A673 (cell line): ENCODE measurements at places on chromosomes 1 and 21. TPM values are rescaled to one million over a fixed set of nuclear protein-coding genes. Genes with fewer than 3 reads are reported as not detected.

Gene METTL13
- total RNA-seq: 46.5 and 49.9 TPM in 2 replicates

GRCh38 chr1:158248771-158249170, 5.5 kb upstream of the CD1A start:
- DNase-seq: no peak

DNA sequence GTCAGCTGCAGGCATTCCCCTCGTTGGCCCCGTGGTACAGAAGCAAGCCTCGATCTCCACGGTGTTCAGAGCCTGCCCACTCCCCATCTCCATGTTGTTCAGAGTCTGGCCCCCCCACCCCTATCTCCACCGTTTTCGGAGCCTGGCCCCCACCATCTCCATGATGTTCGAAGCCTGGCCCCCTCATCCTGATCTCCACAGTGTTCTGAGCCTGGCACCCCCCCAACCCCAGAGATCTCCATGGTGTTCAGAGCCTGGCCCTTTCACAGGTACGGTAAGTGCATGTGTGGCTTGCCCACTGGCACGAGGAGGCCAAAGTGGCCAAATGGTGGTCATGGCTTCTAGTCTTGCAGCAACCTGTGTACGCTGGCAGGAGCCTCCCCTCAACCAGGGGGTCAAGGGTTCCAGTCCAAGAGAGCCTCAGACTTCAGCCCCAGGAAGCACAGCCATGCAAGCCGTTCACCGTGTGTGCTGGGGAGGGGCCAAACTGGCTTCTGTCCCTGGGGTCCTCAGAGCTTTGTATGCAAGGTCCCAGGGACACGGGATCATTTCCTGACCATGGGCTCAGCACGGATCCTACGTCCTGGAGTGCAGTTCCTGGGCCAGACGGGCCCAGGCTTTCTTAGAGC, 13.3 kb upstream of the PCBP3 start:
- no peak for DNase-seq

DNA sequence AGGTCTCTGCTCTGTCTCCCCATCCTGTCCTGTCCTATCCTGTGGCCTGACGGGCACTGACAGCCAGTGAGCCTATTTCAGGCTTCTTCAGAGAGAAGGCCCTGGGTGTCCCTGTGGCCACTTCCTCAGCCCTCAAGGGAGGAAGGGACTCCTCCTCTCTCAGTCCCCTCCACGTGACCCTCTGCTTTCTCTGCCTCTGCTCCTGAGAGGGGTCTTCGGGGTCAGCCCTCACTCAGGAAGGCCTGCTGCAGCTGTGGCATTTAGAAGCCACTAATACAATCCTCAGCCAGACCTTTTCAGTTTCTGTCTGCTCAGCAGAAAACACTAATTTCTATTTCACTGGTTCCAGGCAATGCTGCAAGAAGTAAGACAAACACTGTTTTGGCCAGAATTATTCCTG, 43.6 kb upstream of the ETV3 start:
- DNase-seq: no peak

- DNase-seq: no peak
Observed at GRCh38 chr1:224734261-224734935, 118.3 kb downstream of the CNIH3 start.
